ENCODE measurements at places on chromosomes 1 and 21. TPM values are rescaled to one million over a fixed set of nuclear protein-coding genes. Genes with fewer than 3 reads are reported as not detected.

GRCh38 chr1:54850737-54851136 is 36.3 kb downstream of the DHCR24 start:
- no peaks in the 10 kb centered on the region for H3K36me3 ChIP-seq
- H3K4me1 ChIP-seq, result no peaks in the 10 kb centered on the region
- no peaks in the 10 kb centered on the region for H3K27me3 ChIP-seq
- no peak overlapping the region for H3K4me3 ChIP-seq

The CR1L gene
- not detected for total RNA-seq

DNA sequence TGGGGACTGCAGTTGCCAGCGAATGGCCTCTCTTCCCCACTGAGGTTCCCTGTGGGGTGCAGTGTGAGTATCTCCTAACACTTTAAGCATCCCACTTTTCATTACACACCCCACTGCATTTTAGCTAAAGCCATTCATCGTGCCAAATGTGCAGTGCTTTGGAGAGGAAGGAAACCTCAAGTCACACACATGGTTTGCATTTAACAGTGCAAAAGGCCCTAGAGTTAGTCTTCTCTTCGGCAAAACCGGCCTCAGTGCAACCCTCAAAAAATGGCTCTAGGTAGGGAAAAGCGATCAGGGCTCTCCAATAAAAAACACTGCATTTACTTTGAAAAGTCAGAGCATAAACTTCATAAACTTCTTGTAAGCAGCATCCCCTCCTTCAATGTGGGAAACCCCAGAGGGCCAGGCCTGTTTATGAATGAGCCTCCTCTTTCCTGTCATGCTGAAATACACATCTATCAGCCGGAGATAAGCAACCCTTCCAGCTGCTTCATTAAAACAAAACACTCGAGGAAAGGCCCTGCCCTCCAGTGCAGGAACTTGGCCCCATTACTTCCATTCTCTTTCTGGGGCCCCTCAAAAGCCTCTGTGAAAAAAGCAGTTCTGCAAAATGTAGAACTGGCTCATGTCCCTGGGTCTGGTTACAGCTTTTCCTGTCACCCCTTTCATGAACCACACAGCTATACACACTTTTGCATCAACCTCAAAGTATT is 184.0 kb downstream of the CDC7 start:
- H3K4me1 ChIP-seq, result peaks cover 18% of the 10 kb centered on the region
- no peaks in the 10 kb centered on the region for H3K27me3 ChIP-seq
- no peak overlapping the region for H3K27ac ChIP-seq
- no peak overlapping the region for H3K4me3 ChIP-seq

The LENEP gene
- total RNA-seq, result not detected

DNA sequence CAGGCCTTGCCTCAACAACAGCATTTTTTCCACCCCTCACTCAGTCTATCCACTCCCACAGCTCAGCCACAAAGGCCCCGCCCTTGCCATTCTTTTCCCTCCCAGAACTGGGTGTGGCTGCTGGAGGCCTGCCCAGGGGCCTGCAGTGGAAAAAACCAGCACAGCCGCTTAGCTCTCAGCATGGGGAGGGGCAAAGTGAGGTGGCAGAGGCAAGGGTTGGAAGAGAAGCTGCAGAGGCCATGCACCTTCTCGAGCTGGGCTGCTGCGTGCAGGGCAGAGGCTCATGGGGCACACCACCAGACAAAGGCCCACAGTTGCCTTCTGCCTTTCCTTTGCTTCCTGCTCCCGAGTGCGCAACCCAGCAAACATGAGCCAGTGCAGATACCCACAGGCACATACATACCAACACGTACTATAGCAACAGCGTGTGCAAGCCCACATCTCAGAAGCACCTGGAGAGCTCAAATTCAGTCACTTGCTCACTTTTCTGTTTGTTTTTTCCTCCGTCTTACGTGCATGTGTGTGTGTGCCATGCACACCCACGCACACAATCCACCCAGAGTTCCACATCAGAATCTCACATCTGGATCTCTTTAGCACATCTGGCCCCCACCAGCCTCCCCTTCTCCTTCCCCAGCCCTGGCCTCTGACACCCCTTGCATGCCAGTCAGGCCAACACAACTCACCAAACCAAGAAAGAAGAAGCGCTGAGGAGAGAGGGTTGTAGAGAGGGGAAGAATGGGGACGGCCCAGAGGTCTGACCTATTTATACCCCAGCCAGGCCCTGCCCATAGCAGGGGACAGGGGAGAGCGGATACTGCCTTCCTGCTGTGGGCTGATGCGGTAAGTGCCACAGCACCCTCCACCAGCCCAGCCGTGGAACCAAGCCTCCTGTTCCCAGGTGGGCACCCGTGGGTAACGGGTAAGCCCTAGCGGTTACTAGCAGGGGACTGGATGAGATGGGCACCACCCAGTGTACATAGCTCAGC is at the start of gene S100A4:
S100A4 (minus strand) TSS at position 740 of the 989 bp plus-strand sequence. CDS start 1,012 bp downstream, outside the sequence.
- no peaks in the 10 kb centered on the region for H3K36me3 ChIP-seq
- H3K4me3 ChIP-seq, result no peak within 1 kb of the TSS
- no peaks in the 10 kb centered on the region for H3K27me3 ChIP-seq
- H3K4me1 ChIP-seq, result peaks cover 17% of the 10 kb centered on the region
- peak; percentile 85 for DNase-seq
- no peak within 1 kb of the TSS for H3K27ac ChIP-seq

DNA sequence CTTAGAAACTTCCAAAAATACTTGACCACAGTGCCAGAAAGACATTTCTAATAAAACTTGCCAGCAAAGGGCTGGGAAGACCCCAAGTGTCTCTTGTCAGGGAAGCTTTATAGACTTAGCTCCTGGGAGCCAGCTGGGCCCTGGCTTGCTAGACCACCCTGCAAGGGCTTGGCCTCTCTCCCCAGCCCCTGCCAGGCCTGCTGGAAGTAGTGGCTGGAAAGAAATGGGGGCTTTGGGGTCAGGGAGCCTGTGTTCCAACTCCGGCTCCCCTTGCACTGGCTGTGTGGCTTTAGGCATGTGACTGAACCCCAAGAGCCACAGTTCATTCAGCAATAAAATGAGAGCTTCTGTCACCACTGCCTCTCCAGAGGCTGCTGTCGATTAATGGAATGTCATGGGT is 31.1 kb downstream of the H3-3A start:
- no peaks in the 10 kb centered on the region for H3K4me1 ChIP-seq
- H3K4me3 ChIP-seq, result no peak overlapping the region
- no peaks in the 10 kb centered on the region for H3K36me3 ChIP-seq
- no peak overlapping the region for H3K27ac ChIP-seq

- H3K27ac ChIP-seq, result no peak overlapping the region
- no peak overlapping the region for H3K4me3 ChIP-seq
- H3K4me1 ChIP-seq, result no peaks in the 10 kb centered on the region
- no peaks in the 10 kb centered on the region for H3K36me3 ChIP-seq
- DNase-seq, result no peak
- H3K27me3 ChIP-seq, result no peaks in the 10 kb centered on the region
Observed at GRCh38 chr1:181562395-181562794, 79.1 kb downstream of the CACNA1E start.

- H3K4me3 ChIP-seq, result no peak overlapping the region
- H3K4me1 ChIP-seq, result no peaks in the 10 kb centered on the region
- no peak for DNase-seq
- H3K36me3 ChIP-seq, result no peaks in the 10 kb centered on the region
- H3K27ac ChIP-seq, result no peak overlapping the region
Observed at GRCh38 chr1:158600735-158601134, 4.3 kb upstream of the OR10Z1 start.

All from SJCRH30 (cell line).